Kidney epithelial cell (primary cell): ENCODE measurements at places on chromosomes 11 and 22. TPM values are rescaled to one million over a fixed set of nuclear protein-coding genes. Genes with fewer than 3 reads are reported as not detected.

The DEFB131B gene
- not detected in 2 replicates for total RNA-seq

The TSPAN18 gene
- total RNA-seq, result 4.7 and 5.2 TPM in 2 replicates

The SAA1 gene
- total RNA-seq, result 2.8 and 5.8 TPM in 2 replicates

The CDC42BPG gene
- 10.7 and 12.8 TPM in 2 replicates for total RNA-seq

The APLNR gene
- total RNA-seq, result not detected in 2 replicates

The LIN7C gene
- total RNA-seq, result 38.4 and 41.4 TPM in 2 replicates

The OR5P2 gene
- not detected in 2 replicates for total RNA-seq

The APOL4 gene
- total RNA-seq, result not detected in 2 replicates
